Pancreas (tissue), 10 donors: ENCODE measurements at places on chromosomes 6 and 20. TPM values are rescaled to one million over a fixed set of nuclear protein-coding genes. Genes with fewer than 3 reads are reported as not detected.

DNA sequence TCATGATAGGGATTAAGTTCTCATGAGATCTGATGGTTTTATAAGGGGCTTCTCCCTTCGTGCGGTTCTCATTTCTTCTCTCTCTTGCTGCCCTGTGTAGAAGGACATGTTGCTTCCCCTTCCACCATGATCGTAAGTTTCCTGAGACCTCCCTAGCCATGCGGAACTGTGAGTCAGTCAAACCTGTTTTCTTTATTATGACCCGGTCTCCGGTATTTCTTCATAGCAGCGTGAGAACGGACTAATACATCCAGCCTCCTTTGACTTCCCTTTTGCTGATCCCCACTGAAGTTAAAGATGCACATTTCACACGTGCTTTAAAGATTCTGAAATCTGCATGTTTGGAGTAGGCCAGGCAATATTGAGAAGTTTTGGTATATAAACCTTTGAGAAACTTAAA, 543.1 kb downstream of the PRKN start:
- no peaks in the 10 kb centered on the region for H3K27me3 ChIP-seq
- no peak overlapping the region for H3K27ac ChIP-seq
- DNase-seq, result no peak
- no peaks in the 10 kb centered on the region for H3K36me3 ChIP-seq
- no peak overlapping the region for H3K4me3 ChIP-seq
- H3K4me1 ChIP-seq, result no peaks in the 10 kb centered on the region

DNA sequence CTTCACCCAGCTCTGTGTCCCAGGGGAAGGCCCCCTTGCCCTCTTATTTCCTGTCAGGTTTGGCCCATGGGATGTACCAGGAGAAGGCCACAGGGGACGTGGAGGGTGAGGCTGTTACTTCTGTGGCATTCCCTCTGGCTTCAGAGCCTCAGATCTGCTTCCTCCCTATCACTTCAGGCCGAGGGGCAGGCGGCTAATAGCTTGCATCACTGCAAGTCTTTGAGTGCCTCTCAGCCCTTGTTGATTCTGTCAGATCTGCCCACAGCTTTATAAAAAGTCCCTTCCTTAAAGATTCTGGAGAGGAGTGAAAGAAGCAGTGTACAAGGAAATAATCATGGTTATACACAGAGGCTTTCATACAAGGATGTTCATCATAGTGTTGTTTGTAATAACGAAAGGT, 86.9 kb downstream of the LRFN2 start:
- DNase-seq, result no peak
- H3K4me1 ChIP-seq, result no peaks in the 10 kb centered on the region
- no peak overlapping the region for H3K4me3 ChIP-seq

DNA sequence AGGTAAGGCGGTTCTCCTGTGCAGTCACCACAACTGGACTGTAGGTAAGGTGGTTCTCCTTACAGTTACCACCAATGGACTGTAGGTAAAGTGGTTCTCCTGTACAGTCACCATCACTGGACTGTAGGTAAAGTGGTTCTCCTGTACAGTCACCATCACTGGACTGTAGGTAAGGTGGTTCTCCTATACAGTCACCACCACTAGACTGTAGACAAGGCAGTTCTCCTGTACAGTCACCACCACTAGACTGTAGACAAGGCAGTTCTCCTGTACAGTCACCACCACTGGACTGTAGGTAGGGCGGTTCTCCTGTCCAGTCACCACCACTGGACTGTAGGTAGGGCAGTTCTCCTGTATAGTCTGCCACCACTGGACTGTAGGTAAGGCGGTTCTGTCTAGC, 212.3 kb downstream of the TFAP2A start:
- H3K27ac ChIP-seq, result no peak overlapping the region
- no peaks in the 10 kb centered on the region for H3K36me3 ChIP-seq
- H3K4me3 ChIP-seq, result no peak overlapping the region
- no peaks in the 10 kb centered on the region for H3K4me1 ChIP-seq
- no peaks in the 10 kb centered on the region for H3K27me3 ChIP-seq
- DNase-seq, result no peak

- no peak overlapping the region for H3K27ac ChIP-seq
- H3K27me3 ChIP-seq, result no peaks in the 10 kb centered on the region
- no peaks in the 10 kb centered on the region for H3K36me3 ChIP-seq
- no peak for DNase-seq
- H3K4me1 ChIP-seq, result no peaks in the 10 kb centered on the region
Observed at GRCh38 chr6:162785632-162786242, 58.0 kb downstream of the PACRG start.

DNA sequence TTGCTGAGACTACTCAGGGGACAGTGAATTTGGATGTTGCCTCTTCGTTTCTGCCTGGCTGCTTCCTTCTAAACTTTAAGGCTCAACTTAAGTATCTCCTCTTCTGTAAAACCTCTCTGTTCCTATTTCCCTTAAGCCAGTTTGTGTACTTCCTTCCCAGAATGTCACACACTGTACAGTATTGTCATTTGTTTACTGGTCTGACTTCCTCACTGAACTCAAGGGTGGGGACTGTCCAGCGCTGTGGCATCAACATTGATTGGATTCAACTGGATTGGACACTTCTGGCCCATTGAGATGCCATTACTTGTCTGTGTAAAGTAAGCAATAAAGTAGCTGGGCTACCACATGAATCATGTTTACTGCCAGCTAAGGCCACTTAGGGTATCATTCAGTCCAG, 69.7 kb downstream of the ANKS1A start:
- no peaks in the 10 kb centered on the region for H3K36me3 ChIP-seq
- no peak for DNase-seq
- H3K4me3 ChIP-seq, result no peak overlapping the region
- peaks cover 8% of the 10 kb centered on the region for H3K4me1 ChIP-seq
- H3K27ac ChIP-seq, result no peak overlapping the region

GRCh38 chr6:156839591-156840001, 62.4 kb downstream of the ARID1B start:
- no peaks in the 10 kb centered on the region for H3K36me3 ChIP-seq
- H3K27ac ChIP-seq, result no peak overlapping the region
- no peak overlapping the region for H3K4me3 ChIP-seq
- peaks cover 9% of the 10 kb centered on the region for H3K4me1 ChIP-seq

DNA sequence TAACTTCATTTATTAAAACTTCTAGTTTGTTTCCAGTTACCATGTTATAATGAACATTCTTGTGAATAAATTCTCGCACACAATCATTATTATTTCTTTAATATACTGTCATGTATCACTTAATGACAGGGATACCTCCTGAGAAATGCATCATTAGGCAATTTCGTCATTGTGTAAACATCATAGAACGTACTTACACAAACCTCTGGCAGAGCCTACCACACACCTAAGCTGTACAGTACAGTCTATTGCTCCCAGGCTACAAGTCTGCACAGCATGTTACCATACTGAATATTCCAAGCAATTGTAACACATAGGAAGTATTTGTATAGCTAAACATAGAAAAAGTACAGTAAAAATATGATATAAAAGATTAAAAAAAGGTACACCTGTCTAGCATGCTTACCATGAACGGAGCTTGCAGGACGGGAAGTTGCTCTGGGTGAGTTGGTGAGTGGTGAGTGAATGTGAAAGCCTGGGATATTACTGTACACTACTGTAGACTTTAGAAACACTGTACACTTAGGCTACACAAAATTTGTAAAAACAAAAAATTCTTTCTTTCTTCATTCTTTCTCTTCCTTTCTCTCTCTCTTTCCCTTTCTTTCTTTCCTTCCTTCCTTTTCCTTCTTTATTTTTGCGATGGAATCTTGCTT, 268.2 kb upstream of the SOX4 start:
- no peak overlapping the region for H3K4me3 ChIP-seq
- DNase-seq, result no peak
- H3K27me3 ChIP-seq, result no peaks in the 10 kb centered on the region
- H3K27ac ChIP-seq, result no peak overlapping the region

- H3K36me3 ChIP-seq, result no peaks in the 10 kb centered on the region
- no peaks in the 10 kb centered on the region for H3K27me3 ChIP-seq
- H3K4me1 ChIP-seq, result peaks cover 14% of the 10 kb centered on the region
- H3K4me3 ChIP-seq, result no peak overlapping the region
Observed at GRCh38 chr6:136524936-136525413, 25.2 kb downstream of the MAP7 start.

The SLC24A3 gene
- 0.49 TPM for polyA plus RNA-seq

The CASP8AP2 gene
- polyA plus RNA-seq, result 3.5 TPM

The TFEB gene
- 27.4 TPM for polyA plus RNA-seq

The PGC gene
- 33.6 TPM for polyA plus RNA-seq

The MYL9 gene
- polyA plus RNA-seq, result 64.9 TPM

The MYH7B gene
- 2.3 TPM for polyA plus RNA-seq

The OARD1 gene
- 30.9 TPM for polyA plus RNA-seq

The MAPK14 gene
- polyA plus RNA-seq, result 6.8 TPM

The PKHD1 gene
- polyA plus RNA-seq, result 9.0 TPM
